Stimulated activated CD4-positive, alpha-beta T cell treated with anti-CD3 and anti-CD28 coated beads, Interleukin-1b, Interleukin-23, amount 100 ng/mL, for 4 hours (primary cell): ENCODE measurements at places on chromosomes 11 and 22.

GRCh38 chr11:109308551-109308950, 113.4 kb upstream of the C11orf87 start:
- DNase-seq, result no peak

GRCh38 chr11:57645689-57646085, 4.0 kb downstream of the YPEL4 start:
- DNase-seq, result no peak

DNA sequence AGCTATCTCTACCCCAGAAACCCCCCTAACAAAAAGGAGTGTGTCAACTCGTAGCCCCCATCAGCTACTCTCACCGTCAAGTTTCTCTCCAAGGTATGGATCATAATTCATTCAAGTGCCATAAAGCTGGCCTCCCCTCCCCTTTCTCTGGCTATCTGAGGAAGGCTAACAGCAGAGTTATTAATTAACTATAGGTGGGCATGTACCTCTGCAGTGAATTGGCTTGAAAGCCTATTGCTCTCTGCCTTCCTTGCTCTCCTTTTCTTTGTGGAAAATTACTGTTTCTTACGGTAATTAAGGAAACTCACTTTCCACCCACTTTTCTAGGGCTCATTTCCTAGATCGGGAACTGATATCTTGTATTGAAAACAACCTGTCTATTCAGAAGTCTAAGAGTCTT, 14.1 kb downstream of the POLA2 start:
- DNase-seq, result no peak

- DNase-seq, result no peak
These were observed 155.7 kb downstream of the CEP164 start for GRCh38 chr11:117483372-117483771.

- no peak for DNase-seq
These were observed 1112.4 kb upstream of the CNTN5 start for GRCh38 chr11:97908354-97908753.

DNA sequence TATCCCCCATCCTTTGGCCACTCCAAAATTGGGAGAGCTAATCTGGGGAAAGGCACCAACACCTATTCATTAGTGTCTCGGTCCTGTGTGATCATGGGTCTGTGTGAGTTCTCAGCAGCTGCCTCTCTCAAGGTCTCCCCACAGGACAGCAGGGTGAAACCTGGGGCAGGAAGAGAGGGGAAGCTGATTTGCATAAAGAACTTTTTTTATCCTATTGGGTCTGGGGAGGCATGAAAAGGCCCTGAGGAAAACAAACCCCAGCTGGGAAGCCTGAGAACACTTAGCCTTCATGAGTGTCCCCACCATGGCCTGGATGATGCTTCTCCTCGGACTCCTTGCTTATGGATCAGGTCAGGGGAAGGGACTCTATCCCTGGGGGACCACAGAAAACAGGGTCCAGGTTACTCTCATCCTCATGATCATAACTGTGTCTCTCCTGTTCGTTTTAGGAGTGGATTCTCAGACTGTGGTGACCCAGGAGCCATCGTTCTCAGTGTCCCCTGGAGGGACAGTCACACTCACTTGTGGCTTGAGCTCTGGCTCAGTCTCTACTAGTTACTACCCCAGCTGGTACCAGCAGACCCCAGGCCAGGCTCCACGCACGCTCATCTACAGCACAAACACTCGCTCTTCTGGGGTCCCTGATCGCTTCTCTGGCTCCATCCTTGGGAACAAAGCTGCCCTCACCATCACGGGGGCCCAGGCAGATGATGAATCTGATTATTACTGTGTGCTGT, 116.0 kb upstream of the TOP3B start:
- DNase-seq, result no peak

DNA sequence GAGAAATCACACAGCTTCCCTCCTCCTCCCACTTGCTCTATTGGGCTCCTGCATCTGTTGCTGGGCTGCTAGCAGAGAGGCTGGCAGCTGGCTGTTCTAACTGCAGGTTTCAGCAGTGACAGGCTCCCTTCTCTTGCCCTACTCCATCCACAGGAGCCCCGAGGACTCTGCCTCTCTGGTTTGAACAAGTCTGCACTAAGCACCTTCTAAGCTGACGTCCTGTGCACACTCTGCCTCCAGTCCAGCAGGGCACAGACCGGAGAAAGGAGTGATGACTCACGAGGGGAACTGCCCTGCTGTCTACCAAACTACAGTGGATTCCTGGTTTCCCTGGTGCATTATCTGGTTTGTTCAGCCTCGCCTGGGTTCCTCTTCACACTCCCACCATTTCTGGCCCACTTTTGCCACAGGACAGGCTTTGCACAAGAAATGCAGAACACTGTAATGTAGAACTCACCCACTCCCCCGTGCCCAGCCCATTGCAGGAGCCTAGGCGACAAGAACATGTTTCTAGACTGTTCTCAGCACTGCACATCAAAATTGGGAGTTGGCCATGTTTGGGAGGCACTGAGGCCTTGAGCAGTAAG, 26.0 kb downstream of the IL10RA start:
- no peak for DNase-seq

DNA sequence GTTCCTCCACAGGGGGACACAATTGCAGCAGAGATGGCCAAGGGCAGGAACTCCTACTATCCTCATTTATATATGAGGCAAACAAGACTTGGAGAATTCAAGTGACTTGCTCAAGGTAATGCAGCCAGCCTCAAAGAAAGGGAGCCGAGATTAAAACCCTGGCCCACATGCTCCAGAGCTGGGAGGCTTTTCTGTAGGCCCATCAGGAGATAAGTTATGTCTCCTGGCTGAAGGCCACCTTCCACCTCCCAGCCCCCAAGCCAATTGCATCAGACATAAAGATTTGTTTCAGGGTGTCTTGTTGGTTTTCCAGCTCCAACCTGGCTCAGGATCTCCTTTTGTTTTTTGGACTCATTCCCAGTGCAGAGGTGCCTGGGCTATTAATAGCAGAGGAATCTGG, 59.5 kb downstream of the SMIM38 start:
- DNase-seq, result no peak

GRCh38 chr11:117663414-117663813, 133.6 kb downstream of the DSCAML1 start:
- no peak for DNase-seq

- DNase-seq, result peak; percentile 42
These were observed 48.7 kb downstream of the TSPAN18 start for GRCh38 chr11:44775366-44775984.

GRCh38 chr11:64541131-64541530, 49.9 kb upstream of the SLC22A12 start:
- no peak for DNase-seq

DNA sequence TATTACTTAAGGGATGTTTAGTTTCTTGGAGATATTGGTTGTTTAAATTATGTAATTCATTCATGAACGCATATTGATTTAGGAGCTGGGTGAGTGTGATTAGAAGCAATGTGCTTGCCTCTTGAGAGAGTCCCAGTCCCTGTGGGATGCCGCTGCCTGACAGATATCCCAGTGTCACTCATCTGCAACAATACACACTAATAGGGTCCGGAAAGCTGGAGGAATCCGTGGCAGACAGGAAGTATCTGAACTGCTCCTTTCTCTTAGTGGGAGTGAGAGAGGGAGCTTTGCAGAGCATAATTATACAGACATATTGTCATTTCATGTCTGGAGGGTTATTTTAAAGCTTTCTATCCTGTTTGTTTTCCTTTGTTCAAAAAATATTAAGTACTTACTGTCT, 17.4 kb downstream of the AMOTL1 start:
- DNase-seq, result no peak

DNA sequence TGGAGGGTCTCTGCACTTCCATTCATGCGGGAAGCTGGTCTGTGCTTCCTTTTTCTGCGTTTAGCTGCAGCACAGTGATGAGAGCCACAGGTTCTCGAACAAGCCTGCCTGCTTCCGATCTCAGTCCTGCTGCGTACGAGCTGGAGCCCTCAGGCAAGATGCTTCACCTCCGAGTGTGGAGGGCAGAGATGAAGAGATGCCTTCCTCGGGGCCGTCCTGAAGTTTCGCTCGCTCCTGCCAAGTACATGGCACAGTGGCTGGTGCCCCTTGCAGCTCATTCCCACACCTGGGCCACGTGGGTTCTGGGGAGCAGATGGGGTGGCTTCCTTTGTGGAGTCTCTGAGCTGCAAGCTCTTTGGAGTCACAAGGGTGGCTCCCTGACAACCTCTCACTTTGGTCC, 19.5 kb upstream of the TESMIN start:
- no peak for DNase-seq

DNA sequence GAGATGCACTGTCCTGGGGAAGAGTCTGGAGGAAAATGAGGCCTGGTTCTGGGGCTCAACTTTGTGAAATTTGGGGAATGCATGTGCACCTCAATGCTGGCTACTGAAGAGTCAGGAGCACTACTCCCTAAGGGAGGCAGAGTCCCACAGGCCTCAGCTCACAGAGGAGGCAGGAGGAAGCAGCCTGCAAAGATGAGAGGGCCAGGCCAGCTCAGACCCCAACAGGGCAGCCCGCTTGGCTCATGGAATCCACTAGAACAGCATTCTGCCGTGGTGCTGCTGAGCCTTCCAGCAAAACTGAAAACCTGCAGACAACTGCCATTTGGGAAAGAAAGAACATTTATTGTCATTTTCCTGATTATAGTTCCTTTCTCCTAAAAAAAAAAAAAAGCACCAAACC, 300.5 kb downstream of the CTTN start:
- DNase-seq, result no peak

GRCh38 chr22:30444632-30445437, 19.3 kb downstream of the MTFP1 start:
- no peak for DNase-seq

GRCh38 chr22:27705408-27706080, 96.0 kb downstream of the MN1 start:
- no peak for DNase-seq

DNA sequence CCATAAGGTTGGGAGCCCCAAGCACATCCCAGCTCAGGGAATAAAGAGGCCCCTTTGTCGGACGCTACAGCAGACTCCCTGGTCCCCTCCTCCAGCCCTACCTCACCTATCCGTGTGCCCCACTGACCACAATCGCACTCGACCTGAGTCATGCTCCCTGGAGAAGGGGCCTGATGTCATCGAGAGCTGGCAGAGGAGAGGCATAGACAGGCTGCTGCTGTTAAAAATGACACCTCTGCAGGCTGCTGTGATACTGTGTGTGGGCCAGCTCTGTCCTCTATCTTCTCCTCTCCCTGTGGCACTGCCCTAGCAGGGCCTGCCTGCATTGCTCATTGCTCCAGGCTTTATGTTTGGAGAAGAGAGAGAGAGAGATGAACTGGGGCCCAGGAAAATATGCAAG, 123.4 kb upstream of the SYT13 start:
- DNase-seq, result no peak

DNA sequence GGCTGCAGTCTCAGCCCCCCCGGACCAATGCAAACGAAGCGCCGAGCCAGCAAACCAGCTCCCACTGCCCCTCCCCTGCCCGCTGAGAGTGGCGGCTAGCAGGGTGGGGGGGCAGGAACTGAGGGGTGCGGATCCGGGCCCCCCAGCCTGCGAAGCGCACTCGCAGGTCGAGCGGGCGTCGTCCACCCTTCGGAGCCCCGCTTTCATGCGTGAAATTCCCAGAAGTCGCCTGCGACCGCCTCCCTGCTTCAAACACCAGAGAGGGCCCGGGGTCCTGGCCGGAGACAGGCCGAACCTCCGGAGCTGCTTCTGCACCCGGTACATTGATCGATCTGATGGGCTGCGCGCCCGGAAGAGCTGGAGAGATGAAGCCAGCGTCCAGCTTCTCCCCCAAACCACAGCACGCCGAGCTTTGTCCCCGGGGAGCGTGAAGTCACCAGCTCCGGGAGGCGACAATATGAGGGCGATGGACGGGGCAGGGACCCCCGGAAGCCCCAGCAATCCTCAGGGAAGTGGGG, 646 bp upstream of the PATZ1 start:
- peak; percentile 43 for DNase-seq

- DNase-seq, result no peak
These were observed 16.4 kb upstream of the MMP7 start for GRCh38 chr11:102546923-102547471.

DNA sequence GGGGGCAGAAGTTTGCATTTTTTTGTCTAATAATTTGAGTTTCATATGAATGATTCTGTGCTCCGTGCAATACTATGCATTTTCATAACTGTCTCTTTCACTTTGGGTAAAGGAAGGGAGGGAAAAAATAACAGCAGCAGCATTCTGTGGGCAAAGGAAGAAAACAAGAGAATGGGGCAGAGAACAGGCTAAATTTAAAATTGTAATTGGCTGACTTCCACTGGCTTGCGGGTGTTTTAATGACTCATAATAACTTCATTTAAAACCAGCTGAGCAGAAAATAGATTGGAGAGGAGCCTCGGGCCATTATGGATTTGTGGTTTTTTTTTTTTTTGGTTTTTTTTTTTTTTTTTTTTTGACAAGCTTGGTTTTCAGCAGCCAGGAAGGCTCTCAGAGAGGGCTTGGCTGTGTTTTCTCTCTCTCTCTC, 107.4 kb downstream of the ZBTB16 start:
- DNase-seq, result no peak

GRCh38 chr11:102286292-102286691, 31.0 kb upstream of the BIRC3 start:
- DNase-seq, result no peak

GRCh38 chr11:64841592-64842365, 2.7 kb downstream of the CDC42BPG start:
- DNase-seq, result no peak

- DNase-seq, result no peak
These were observed 12.9 kb downstream of the STARD10 start for GRCh38 chr11:72781063-72781312.

DNA sequence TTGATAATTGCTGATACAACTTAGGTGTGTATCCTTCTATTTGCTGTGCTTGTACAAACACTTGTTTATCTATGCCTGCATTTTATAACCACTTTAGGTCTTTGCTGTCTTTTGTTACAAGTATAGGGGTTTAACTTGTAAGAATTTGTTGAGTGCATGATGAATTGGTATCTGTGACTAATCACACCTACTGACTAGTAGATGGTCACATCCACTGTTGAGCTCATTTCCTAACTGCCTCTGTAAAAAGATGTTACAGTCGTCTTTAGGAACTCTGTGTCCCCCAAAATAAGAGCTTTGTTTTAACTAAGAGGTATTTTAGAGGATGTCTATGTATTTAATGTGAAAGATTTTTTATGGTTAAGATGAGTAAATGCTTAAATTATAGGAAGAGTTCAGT, 60.5 kb downstream of the HIPK3 start:
- no peak for DNase-seq

DNA sequence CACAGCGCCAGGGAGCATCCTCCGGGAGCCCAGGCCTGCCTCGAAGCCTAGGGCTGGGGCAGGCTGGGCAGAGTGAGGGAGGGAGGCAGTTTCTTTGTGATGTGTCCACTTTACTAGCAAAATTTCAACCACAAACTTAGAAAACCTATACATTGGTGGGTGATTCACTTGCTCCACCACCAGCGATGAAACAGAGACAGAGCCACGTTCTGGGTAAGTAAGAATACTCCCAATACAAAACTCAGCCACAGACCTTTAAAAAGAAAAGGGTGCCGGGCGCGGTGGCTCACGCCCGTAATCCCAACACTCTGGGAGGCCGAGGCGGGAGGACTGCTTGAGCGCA, 22.3 kb downstream of the CDKN1C start:
- no peak for DNase-seq

- no peak for DNase-seq
These were observed 2.9 kb downstream of the PIDD1 start for GRCh38 chr11:802018-802617.
